ENCODE measurements at places on chromosomes 7 and 10.

- DNase-seq: peak; percentile 2
Measured at GRCh38 chr10:83991986-83992753, 147.1 kb upstream of the GHITM start.

GRCh38 chr10:83427101-83427500 is 712.2 kb upstream of the GHITM start:
- no peak for DNase-seq

DNA sequence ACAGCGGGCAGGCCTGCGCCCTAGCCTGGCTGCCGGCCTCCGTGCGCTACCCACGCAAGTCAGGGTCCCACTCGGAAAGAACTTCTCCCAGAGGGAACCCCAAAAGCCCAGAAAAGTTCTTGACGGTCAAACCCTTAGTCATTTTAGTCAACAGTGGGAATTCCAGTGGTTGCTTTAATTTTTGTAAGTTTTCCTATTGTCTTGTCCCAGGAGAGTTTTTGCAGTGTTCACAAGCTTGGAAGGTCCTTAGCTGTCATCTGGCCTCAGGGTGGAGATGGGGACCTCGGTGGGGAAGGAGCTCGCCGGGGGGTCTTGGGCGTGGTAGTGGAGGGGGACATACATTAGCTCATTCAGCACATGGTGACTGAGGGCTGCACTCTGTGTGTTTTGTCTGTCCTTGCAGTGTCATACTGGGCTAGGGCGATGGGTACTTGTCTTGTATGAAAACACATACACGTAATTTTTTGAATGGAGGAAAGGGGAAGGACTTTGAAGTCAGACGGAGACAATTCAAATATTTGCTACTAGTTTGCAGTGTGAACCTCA is 736 bp downstream of the MINDY4 start:
- DNase-seq: no peak

GRCh38 chr10:77160679-77161078 is 476.9 kb downstream of the KCNMA1 start:
- no peak for DNase-seq

DNA sequence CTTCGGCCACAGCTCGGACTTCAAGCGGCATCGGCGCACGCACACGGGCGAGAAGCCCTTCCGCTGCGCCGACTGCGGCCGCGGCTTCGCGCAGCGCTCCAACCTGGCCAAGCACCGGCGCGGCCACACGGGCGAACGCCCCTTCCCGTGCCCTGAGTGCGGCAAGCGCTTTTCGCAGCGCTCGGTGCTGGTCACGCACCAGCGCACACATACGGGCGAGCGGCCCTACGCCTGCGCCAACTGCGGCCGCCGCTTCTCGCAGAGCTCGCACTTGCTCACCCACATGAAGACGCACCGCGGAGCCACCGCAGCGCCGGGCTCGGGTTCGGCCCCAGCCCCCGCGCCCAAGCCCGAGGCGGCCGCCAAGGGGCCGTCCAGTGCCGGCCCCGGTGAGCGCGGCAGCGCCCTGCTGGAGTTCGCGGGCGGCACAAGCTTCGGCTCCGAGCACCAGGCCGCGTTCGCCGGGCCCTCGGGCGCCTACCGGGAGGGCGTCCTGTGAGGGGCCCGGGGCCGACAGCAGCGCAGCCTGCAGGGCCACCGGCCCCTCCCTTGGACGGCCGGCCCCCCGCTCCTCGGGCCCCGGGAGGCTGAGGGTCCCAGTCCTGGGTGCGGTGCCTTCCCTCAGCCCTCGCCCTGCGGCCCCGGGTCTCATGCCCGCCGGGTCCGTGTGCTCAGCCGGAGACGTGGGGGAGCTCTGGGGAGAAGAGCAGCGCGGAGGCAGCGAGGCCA is 17.2 kb downstream of the ZNF316 start:
- DNase-seq: no peak

DNA sequence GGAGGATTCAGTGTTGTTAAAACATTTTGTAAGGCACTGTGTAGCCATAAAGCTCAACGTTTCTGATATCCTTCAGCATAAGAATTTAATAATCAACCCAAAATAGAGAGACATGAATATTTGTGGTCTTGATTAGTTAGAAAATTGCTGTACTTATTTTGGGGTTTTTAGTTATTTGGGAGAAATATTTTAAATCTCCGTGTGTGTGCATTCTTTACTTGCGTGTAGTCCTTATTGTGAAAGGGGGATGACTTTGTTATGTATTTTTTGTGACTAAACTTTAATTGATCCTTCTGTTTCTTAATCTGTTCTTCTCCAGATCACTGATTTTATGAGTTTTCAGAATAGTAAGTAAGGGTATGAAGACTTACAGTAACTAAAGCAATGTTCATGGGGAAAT is 81.2 kb downstream of the ZNRF2 start:
- no peak for DNase-seq

DNA sequence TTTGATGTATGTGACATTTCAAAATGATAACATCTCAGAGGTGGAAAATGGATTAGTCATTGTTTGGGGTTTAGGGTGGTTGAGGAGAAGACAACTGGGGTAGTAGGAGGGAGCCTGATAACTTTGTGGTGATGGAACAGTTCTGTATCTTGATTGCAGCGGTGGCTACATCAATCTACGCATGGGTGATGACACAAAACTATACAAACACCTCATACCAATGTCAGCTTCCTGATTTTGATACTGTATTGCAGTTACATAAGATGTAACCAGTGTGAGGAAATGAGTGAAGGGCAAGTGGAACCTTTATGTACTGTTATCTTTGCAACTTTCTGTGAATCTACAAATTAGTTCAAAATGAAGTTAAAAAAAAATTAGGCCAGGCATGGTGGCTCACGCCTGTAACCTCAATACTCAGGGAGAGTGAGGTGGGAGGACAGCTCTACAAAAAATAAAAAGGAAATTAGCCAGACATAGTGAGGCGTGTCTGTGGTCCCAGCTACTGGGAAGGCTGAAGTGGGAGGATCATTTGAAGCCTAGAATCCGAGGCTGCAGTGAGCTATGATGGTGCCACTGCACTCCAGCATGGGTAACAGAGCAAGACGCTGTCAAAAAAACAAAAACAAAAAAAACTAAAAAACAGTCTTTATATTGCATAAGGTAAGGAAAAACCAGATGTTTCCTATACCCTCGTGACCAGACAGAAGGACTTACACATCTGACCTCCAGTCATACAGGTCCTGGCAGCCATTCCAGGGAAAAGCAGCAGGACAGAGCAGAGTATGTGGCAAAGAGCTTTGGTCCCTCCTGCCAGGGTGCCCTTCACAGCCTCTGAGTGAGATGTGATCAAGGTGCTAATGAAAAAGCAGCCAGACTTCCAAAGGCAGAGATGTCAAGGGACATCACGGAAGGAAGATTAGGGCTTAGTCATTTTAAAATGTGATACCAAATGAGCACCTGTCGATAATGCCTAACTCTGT is 50.8 kb downstream of the CYTH3 start:
- DNase-seq: peak; percentile 49

DNA sequence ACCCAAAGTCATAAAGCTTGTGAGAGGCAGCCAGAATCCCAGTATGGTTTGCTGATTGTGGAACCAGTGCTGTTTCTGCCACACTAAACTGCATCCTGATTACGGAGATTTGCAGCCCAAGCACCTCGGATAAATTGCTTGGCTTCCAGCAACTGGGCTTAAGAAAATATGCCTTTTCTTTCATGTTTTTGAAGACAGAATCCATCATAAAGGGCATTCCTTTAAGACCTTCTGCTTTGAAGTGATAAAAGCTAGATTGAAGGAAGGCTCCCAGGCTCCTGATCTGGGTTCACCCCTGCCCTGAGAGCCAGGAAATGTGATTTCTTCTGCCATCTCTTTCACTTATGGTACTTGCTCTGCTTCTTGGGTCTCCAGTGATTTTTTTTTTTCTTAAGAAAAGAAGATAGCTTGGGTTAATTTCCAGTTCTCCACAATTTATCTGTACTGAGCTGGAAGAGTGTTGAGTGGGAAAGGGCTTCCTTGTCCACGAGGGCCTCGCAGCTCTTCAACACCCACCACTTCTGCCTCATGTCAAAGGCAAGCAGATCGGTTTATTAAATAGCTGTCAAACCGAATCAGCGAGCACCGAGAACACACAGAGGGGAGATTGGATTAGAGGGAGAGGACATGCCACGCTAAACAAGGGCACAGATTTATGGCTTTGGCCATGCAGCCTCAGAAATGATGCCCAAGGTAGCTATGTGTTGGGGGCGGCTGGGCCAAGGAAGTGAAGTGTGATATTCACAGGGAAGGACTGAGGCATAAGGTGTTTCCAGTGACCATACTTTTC is 94.9 kb upstream of the TBX20 start:
- DNase-seq: no peak

GRCh38 chr7:142645777-142646176 is 103.5 kb upstream of the PRSS1 start:
- no peak for DNase-seq

- DNase-seq: no peak
Measured at GRCh38 chr7:32036557-32036956, 33.6 kb downstream of the PDE1C start.

- no peak for DNase-seq
Measured at GRCh38 chr7:138797715-138798320, at the start of the genes ATP6V0A4 and TMEM213. Gene ATP6V0A4 (minus strand): TSS chr7:138798196. CDS start chr7:138771247, 26,949 bp downstream. Gene TMEM213 (plus strand): TSS chr7:138797994. CDS start chr7:138798105, 111 bp downstream.

DNA sequence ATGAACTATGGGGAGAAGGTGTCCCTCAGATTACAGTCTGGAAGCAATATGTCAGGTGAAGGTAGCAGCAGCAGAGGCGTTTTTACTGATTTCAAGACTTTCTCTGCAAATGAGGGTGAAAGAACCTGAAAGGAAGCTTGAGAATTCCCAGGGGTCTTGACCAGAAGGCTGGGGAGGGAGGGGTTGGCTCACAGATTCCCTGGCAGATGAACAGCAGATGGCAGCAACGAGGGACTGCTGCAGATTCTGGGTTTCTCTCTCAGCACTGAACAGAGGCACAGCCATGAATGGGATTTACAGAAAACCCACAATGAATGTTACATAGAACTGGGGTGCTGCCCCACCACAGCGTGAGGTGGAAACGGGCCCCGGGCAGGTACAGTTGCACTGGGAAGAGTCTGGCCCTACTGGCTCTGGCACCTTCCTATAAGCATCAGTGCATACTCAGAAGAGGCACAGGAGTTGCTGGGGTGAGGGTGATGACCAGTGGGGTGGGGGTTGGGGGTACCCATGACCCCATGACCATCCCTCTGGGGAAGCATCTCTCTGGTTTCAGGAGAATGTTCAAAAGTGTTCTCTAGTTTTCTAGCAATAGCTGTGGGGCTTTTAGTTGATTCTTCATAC is 317.8 kb downstream of the SH2D4B start:
- no peak for DNase-seq

DNA sequence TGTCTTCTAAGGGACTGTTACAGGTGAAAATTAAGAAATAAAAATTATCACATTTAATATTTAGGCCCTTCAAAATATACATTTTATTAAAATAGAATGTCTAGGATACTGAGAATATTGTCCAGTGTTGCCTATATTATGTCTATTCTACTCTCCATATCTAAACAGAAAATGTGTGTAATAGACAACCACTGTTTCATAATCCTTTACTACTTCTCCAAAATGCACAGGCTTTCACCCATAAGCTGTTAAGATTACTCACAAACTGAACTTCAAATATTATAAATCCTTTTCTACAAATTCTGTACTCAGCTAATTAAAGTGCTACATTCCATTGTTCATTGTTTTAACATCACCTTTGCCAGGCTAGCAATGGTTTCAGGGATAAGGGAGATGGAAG is 56.7 kb upstream of the TFEC start:
- DNase-seq: no peak

GRCh38 chr10:43012578-43012977 is 64.3 kb upstream of the RET start:
- DNase-seq: no peak

DNA sequence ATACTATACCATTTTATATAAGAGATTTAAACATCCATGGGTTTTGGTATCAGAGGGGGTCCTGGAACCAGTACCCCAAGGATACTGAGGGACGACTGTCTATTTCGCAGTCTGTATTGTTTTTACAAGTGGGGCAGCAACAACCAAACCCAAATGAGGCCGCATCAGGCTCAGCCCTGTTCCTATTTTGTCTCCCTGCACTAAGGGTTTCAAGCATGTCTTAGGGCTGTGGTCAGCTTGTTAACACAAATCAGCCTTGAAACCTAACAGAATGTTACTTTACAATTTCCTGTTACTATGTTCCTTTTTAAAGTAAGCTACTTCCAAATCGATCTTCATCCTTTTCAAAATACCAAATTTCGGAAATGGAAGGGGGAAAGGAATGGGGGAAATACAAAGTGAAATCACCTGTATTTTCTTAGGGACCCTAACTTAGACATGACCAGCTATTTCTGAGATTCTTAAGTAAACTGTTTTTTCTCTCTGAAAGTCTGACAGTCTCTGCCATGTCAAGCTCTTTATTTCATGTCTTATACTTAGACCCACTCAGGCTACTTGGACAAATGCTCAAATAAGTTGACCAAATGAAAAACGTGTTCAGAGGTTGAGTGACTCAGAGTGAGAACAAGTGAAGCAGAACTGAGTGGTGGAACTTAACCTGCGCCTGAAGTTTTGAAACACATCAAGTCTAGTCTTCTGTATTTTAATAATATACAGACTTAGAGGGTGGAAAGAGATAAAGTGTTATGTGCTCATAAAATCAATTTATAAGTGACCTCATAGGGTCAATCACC is 75.8 kb downstream of the C1GALT1 start:
- DNase-seq: peak; percentile 12

- DNase-seq: no peak
Measured at GRCh38 chr10:12543589-12543988, 194.2 kb downstream of the CAMK1D start.

- DNase-seq: no peak
Measured at GRCh38 chr7:93861325-93861949, 29.1 kb downstream of the TFPI2 start.

DNA sequence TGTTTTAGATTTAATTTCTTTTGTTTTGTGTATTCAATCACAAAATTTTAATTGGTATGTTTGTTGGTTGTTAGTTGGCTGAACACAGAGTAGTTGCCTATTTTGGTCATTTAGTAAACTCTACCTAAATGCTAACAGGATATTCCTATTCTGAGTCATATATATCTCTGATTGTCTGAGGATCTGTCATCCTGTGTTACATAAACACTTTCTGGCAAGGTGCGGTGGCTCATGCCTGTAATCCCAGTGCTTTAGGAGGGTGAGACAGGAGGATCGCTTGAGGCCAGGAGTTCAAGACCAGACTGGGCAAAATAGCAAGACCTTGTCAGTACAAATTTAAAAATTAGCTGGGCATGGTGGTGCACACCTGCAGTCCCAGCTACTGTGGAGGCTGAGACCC is 178.6 kb downstream of the PLCE1 start:
- no peak for DNase-seq

DNA sequence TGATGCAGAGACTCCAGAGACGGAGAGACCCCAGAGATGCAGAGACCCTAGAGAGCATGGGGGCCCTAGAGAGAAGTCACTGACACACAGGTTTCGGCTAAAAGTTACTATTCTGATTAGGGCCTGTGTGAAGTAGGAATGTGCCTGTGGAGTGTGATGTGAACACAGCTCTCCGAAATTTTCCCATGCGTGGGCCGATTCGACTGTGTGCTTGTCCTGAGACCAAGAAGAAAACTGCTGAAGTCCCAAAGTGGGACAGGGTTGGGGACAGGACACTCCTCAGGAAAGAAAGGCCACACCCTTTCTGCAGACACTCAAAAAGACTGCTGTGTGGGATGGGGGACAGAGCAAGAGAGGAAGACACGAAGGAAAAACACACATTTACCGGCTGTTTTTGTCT is 533.5 kb downstream of the PTPRN2 start:
- DNase-seq: no peak

Data from CD4-positive, alpha-beta T cell treated with Interleukin-1 beta for 1 hour (primary cell).